ENCODE measurements at places on chromosomes 6 and 20.

DNA sequence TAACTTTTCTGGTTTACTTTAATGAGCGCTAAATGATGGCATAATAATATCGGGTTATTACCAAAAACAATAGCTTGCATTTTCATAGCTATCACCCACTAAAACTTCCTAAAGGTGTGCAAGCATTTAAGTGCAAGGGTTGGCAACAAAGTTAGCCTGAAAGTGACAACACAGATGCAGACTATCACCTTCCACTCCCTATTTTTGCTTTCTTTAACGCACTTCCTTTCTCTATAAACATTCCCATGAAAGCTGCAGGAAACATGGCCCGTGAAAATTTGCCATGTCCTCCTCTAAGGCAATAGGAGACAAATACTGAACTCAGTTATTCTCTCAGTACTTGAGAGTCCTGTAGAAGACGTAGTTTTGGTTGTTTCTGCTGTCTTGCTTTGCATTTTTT, 2.7 kb downstream of the MYCT1 start:
- no peak for DNase-seq

DNA sequence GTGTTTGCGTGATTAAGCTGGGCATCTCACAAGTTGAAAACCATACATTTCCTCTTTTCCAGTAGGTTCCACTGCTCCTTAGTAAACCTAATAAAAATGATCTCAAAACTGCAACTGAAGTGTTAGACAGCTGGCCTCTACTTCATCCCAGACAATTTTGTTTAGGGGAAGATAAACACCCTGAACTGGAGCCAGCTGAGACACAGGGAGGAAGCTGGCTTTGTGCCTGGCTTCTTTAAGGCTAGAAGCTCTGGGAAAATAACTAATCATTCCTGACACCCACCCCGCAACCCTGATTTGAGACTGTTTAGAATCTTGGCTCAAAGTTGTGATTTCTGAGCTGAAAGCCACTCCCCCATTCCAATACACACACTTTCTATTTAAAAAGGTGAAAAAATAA, 11.6 kb downstream of the PTPRT start:
- no peak for DNase-seq

DNA sequence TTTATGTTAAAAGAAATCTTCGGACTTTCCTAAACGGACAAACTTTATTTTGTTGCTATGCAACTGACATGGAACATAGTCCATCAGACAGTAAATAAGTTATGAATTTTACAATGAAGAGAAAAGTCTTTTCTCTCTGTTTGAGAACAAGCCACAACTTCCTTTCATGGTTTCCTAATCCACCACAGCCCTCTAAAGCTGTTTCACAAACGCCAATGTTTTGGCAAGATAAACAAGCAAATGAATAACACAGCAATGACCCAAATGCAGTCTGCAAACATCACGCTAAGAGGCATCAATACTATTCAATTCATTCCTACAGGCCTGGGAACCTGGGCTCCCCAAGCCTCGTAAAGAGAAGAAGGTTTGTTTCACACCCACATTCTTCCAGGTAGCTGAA, 60.4 kb downstream of the HAO1 start:
- no peak for DNase-seq

DNA sequence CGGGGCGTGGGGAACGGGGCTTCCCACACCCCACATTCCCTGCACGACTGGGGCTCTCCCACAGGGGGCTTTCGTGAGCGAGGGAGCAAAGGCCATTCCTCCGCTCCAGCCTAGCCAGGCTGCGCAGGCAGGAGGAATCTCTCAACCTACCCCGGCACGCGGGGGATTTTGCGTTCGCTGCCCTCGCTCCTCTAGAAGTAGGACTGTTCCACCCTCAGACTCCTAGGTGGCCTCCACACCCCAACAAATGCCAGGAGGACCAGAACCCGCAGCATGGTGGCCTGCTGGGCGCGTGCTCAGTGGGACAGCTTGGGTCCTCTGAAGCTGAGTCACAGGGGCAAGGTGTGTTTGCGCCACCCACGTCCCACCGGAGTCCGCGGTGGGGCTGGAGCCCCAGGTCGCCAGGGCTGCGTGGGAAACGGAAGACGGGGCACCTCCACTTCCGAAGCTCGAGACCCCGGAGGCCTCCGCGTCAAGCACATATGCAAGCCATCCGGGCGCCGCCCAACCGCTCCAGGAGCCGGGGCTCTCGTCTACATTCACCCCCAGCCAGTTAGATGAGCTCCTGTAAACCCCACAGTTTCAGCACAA, 1938.5 kb upstream of the DEFB115 start:
- no peak for DNase-seq

DNA sequence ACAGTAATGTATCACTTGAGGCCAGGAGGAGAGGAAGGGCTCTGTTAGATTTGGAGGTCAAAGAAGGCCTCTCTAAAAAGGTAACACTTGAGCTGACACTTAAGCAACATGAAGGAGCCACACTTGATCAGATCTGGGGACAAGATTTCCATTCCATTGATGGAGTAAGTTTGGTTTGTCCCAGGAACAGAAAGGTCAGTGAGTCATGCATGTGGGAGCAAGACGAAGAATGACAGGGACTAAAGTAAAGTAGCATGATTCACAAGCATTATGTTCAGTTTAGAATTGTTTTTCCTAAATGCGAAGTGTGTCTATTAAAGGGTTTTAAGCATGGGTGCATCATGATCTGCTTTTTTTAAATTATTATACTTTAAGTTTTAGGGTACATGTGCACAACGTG, 47.4 kb downstream of the COL21A1 start:
- DNase-seq = no peak

GRCh38 chr6:31351033-31351380, 6.0 kb downstream of the HLA-B start:
- no peak for DNase-seq

DNA sequence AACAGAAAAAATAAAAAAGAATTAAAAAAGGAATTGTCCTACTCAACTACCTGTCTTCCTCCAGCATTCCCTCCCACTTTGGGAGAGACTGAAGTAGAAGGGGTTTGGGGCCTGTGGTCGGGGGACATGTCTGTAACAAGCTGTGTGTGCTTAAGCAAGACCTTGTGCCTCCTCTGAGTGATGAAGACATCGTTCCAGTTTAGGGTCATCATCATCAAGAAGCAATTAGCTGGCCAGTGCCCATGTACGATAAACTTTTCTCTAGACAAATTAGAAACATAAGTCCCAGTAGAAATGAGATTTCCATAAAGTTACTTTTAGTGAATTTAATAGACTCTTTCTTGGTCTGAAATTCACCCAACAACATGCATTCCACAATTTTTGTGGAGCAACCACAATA, 272.9 kb downstream of the ZNF217 start:
- no peak for DNase-seq

DNA sequence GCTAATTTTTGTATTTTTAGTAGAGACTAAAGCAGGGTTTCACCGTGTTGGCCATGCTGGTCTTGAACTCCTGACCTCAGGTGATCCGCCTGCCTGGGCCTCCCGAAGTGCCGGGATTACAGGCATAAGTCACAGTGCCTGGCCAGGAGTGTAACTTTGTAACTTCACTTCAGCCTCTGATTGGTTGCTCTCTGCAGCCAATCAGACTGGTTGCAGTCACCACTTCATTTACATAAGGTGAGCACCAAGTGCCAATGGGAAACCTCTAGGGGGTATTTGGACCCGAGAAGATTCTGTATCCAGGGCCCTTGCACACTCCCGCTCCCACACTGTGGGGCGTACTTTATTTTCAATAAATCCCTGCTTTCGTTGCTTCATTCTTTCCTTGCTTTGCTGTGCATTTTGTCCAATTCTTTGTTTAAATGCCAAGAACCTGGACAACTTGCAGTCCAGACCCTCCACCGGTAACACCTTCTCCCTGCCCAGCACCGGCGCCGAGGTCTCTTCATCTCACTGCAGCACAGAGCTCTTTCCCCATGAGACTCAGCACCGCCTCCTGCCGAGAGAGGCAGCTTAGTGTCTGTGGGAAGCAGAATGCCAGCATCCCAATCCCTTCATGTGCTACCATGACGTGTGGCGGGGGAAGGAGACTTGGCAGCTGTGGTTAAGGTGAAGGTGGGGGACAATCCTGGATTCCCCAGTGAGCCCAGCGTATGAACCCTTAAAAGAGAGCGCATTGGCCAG, 14.0 kb upstream of the MRGBP start:
- DNase-seq = no peak

GRCh38 chr6:134517145-134517658, 199.3 kb upstream of the SGK1 start:
- DNase-seq = no peak

DNA sequence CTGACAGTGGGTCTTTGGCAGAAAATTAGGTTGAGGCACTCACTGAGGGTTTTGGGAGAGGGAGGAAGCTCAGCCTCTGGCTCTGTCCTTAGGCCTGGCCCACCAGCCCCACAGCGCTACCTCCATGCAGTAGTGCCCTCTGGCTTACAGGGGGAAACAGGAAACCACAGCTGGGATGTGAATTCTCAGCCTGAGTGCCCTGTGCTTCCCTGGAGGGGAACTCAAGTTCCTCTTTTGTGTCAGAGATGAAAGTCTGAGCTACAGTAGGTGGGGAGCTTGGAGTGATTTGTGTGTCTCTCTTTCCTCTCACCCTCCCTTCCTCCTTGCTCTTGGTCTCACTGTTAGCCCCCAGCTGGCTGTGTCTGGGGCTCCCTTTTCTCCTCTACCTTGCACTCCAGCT, 48.2 kb upstream of the BLCAP start:
- DNase-seq = no peak

GRCh38 chr6:38510205-38510604, 129.5 kb downstream of the BTBD9 start:
- no peak for DNase-seq

DNA sequence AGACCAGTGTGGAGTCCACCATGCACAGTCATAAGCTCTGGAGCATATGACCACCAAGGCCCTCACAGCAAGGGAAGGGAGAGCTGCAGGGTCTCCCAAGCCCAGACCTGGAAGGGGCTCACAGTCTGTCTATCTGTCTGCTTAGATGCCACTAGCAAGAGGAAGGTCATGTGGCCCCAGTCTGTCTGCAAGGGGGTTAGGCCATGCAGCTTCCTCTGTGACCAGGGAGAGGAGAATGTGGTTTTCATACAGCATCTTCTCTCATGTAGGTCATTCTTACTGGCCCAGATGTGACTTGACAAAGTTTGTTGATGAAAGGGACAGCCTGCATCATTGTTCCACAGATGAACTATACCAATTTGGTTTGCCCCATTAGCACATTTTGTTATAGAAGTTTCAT, 260.8 kb downstream of the FARS2 start:
- DNase-seq = no peak

DNA sequence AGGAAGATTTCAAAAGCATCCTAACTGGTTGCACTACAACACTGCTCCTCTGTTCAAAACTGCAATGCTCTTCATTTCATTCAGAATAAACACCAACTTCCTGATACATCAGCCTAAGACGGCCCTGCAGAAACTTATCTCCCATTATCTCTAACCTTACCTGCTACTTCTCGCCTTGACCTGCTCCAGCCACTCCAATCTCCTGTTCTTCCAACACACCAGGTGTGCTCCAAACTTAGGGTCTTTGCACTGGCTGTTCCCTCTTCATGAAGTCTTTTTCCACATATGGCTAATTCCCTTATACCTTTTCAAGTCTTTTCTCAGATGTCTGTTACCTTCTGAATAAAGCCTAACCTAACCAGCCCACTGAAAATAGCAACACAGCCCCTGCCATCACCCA, 32.1 kb downstream of the PHIP start:
- no peak for DNase-seq

DNA sequence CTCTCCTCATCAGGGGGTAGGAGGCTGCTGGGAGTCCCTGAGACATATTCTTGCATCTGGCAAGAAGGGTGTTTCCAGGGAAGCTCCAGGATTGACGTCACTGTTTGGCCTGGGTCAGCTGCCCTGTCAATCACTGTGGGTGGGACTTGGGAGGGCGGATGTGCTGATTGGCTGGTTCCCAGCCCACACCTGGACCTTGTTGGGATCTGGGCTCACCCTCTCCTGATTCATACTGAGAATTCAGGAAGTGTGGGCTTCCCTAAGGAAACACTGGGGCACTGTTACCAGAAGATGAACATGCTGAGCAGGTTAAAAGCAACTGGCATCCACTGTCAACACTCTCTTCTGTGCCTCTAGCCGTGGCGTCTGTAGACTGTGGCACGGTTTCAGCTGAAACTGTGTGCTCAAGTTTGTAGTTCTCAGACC, 36.5 kb downstream of the CDH26 start:
- no peak for DNase-seq

GRCh38 chr20:50053362-50054230, 59.4 kb downstream of the UBE2V1 start:
- DNase-seq = no peak

- no peak for DNase-seq
These were observed 2.5 kb upstream of the BTN1A1 start for GRCh38 chr6:26497610-26498009.

- DNase-seq = no peak
These were observed 20.5 kb downstream of the PTK7 start for GRCh38 chr6:43096451-43097097.

DNA sequence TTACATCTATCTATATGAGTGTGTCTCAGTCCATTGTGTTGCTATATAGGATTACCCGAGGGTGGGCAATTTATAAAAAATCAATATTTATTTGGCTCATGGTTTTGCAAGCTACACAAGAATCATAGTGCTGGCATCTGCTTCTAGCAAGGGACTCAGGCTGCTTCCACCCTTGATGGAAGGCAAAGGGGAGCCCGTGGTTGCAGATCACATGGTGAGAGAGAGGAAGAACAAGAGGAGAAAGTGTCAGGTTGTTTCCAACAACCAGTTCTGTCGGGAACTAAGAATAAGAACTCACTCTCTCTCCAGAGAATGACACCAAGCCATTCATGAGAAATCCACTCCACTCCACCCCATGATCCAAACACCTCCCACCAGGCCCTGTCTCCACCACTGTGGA, 48.2 kb upstream of the TENT5A start:
- no peak for DNase-seq

GRCh38 chr20:49179368-49180277, 8.5 kb downstream of the STAU1 start:
- no peak for DNase-seq

DNA sequence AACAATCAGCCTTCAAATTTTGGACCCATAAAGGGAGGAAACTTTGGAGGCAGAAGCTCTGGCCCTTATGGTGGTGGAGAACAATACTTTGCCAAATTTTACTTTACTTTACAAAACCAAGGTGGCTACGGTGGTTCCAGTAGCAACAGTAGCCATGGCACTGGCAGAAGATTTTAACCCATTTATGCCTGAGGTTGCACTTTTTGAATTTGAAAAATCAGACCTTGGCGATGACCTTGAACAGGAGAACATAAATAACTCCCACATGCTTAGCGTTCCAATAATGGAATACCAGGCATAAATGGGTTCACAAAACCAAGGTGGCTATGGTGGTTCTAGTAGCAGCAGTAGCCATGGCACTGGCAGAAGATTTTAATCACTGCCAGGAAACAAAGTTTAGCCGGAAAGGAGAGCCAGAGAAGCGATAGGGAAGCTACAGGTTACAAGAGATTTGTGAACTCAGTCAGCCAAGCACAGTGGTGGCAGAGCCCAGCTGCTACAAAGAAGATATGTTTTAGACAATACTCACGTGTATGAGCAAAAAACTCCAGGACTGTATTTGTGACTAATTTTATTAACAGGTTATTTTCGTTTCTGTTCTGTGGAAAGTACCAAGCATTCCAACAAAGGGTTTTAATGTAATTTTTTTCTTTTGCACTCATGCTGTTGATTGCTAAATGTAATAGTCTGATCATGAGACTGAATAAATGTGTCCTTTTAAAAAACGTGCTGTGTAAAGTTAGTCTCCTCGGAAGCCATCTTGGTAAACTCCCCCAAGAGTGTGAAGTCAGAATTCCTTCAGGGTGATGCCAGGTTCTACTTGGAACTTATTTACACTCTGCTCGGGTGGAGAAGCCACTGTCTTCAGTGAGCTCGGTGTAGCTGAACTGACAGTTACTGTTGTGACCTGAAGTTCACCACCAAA, 6.7 kb downstream of the SFT2D1 start:
- no peak for DNase-seq

Data from NCI-H1436 treated with DMSO at 0.1 percent for 48 hours (cell line).